ENCODE measurements at places on chromosomes 5 and 9. TPM values are rescaled to one million over a fixed set of nuclear protein-coding genes. Genes with fewer than 3 reads are reported as not detected.

The PRR16 gene
- total RNA-seq, result not detected

The FIBCD1 gene
- total RNA-seq, result not detected

DNA sequence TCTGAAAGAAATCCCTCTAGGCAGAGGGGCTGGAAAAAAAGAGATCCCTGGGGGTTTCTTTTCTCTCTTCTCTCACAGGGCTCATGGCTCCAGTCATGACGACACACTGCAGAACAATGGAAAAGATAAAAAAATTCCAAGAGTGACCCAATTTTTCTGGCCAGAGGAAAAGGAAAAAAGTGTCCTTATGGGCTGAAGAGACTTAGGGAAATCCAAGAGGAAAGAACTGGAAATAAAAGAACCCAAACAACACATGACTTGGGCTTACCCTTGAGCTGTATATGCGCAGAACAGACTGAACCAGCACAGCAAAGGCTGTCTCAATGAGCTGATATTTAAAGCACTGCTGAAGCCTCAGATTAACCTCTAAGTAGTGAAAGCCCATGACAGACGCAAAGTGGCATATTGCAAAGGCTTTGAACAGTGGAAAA is 102.4 kb downstream of the SMIM23 start:
- no peak for DNase-seq

- no peak for DNase-seq
Observed at GRCh38 chr5:115500225-115500624, 44.4 kb downstream of the FEM1C start.

GRCh38 chr9:4334410-4334813 is 34.5 kb upstream of the GLIS3 start:
- no peak for DNase-seq

- no peak for DNase-seq
Observed at GRCh38 chr9:12935714-12936113, 160.9 kb downstream of the LURAP1L start.

GRCh38 chr5:120304663-120305062 is 159.4 kb upstream of the PRR16 start:
- DNase-seq, result no peak
